ENCODE measurements at places on chromosomes 6 and 20. TPM values are rescaled to one million over a fixed set of nuclear protein-coding genes. Genes with fewer than 3 reads are reported as not detected.

Gene C6orf163
- 1.1 TPM for total RNA-seq

Gene MTG2
- total RNA-seq: 18.0 TPM

Gene CAP2
- total RNA-seq: 4.0 TPM

Gene SLC24A3
- total RNA-seq: 1.6 TPM

Gene RFX6
- total RNA-seq: not detected

Gene HLA-DQB2
- total RNA-seq: not detected

Gene FLOT1
- total RNA-seq: 90.2 TPM

Gene KCNK16
- total RNA-seq: not detected

Gene PTGIS
- 605 TPM for total RNA-seq

Gene KHDC1L
- total RNA-seq: not detected

Gene SLC22A1
- total RNA-seq: 0.92 TPM

Gene SIRPA
- total RNA-seq: 16.6 TPM

Gene DDO
- 1.3 TPM for total RNA-seq

Gene BIRC7
- total RNA-seq: 0.65 TPM

Gene FGD2
- total RNA-seq: not detected

Gene MRPS10
- 49.8 TPM for total RNA-seq

Gene ZBTB46
- total RNA-seq: 9.7 TPM

Gene PPP2R5D
- 31.5 TPM for total RNA-seq

Gene PGBD1
- total RNA-seq: 2.7 TPM

Gene CCN6
- not detected for total RNA-seq

Gene OPRM1
- not detected for total RNA-seq
